ENCODE measurements at places on chromosomes 6 and 20. TPM values are rescaled to one million over a fixed set of nuclear protein-coding genes. Genes with fewer than 3 reads are reported as not detected.

NKAIN2 gene
- total RNA-seq: not detected

GRCh38 chr20:23143986-23144690 lies 58.0 kb upstream of the CD93 start:
- DNase-seq: peak; percentile 43

POU5F1 gene
- 0.59 TPM for total RNA-seq

SPTLC3 gene
- not detected for total RNA-seq

DNA sequence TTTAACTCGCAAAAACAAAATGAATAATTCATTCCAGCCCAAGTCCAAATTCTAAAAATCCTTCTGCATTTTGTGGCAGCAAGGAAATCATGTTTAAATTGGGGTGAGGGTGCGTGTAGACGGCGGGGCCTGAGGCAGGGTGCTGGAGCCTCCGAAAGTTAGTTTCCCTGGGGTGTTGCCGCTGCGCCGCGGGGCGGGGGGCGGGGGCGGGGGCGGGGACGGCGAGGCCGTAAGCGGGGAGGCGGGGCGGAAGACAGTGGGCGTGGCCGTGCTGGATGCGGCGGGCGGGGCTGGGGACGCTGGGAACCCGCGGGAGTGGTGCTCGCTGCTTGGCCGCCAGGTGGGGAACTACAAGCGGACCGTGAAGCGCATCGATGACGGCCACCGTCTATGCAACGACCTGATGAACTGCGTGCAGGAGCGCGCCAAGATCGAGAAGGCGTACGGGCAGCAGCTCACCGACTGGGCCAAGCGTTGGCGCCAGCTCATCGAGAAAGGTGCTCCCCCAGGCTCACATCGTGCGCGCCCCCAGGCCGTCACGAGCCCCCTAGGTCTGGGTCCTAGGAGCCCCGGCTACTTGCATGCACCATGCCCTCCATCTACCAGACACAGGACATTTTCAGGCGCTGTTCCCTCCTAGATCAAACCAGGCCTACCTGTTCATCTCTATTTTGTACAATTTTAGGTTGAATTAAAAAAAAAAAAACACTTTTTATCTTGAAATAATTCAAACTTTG lies 29.0 kb downstream of the SPDEF start:
- DNase-seq: peak; percentile 95

- no peak for DNase-seq
These were observed 160.0 kb downstream of the SOD2 start for GRCh38 chr6:159533016-159533415.

DNA sequence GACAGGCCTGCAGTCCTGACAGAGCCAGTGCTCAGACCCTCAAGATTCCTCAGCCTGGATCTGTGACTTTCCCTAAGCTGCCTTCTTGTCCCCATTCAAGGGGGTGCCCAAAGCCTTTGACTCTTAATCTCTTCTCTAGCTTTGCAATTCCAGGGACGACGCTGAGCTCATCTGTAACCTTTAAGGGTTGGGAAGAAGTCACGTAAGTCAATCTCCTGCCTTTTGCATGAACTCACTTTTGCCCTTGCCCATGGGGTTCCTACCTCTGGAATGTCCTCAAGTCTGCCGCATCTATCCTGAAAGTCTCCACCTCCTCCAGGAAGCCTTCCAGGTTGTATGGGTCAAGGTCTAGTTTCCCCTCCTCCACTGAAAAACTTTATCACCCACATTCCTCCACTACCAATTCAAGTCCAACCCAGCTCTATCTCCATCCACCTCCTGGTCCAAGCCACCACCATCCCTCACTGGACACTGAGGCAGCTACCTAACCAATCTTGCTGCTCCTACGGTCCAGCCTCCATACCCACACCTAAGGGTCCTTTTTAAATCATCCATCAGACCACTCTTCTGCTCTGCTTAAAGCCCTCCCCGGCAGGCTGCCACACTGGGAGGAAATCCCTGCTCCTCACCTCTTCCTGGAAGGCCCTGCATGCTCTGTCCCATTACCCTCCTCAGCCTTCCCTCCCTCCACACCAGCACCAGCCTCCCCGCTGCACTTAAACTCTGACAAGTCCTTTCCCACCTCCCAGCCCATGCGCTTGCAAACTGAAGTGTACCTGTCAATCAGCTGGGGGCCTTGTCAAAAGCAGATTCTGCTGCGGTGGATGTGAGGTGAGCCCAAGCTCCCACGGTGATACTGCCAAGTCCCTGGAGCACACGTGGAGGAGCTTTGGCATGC lies 29.7 kb downstream of the PREX1 start:
- DNase-seq: no peak

- no peak for DNase-seq
These were observed 655.5 kb upstream of the FLRT3 start for GRCh38 chr20:14992961-14993360.

- DNase-seq: peak; percentile 74
These were observed 24.9 kb upstream of the FUCA2 start for GRCh38 chr6:143536461-143536865.

DNA sequence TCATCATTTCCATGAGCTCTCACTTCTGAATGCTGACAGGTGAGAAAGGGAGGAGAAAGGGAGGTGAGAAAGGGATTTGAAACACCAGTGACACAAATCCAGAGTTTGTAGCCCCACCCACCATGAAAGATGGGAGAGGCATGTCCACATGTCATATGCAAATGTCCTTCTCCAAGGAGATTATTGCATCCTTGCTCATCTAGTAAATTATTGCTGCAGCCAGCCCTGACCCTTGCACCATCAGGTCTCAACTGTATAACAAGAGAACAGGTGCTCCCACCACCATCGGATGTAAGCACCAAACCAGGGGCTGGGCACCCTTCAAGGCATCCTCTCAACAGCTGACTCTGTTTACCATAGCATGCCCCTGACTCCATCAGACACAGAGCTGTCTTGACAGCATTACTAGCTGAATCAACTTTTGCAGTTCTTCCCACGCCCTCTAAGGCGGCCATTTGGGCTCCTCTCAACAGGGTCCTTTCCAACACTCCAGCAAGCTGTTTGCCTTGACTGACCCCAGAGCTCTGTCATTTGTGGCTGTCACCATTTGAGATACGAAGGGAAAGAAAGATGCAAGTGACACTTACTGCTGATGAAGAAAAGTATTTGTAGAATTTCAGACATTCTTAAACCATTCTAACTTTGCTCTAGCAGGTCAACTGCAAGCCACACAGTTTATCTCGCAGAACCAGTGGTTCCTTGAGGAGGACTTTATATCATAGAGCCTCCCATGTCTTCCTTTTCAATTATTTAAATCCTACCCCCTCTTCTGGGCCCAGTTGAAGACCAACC lies 14.2 kb downstream of the GFOD1 start:
- DNase-seq: peak; percentile 20

ADGRF5 gene
- not detected for total RNA-seq

CENPW gene
- total RNA-seq: 116 TPM

DNA sequence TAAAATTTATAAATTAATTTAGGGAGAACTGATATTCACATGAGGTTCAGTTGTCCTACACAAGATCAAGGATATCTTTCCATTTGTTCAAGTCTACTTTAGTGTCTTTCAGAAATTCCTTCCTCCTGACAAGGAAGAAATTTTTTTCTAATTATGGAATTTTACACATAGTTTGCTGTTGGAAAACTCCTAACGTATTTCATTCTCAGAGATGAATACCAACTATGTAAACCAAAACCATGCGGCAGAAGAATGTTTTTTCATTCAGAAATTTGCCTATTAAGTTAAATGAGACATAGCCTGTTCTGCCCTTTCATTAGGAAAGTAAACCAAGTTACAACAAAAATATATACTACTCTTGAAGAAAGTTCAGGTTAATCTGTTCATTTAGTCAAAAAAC lies 111.2 kb upstream of the PRDM1 start:
- no peak for DNase-seq

GRCh38 chr6:81562169-81562568 lies 190.3 kb downstream of the TENT5A start:
- DNase-seq: no peak

Measured in activated naive CD4-positive, alpha-beta T cell treated with anti-CD3 and anti-CD28 coated beads, Interleukin-2, amount 50 U/mL, for 72 hours (primary cell).